ENCODE measurements at places on chromosomes 7 and 10.

GRCh38 chr10:130576427-130576826, 440.2 kb downstream of the GLRX3 start:
- no peak for DNase-seq

- DNase-seq: no peak
Measured at GRCh38 chr7:11513460-11513859, 318.5 kb downstream of the THSD7A start.

GRCh38 chr10:45532480-45532879, 140.1 kb downstream of the ZFAND4 start:
- no peak for DNase-seq

DNA sequence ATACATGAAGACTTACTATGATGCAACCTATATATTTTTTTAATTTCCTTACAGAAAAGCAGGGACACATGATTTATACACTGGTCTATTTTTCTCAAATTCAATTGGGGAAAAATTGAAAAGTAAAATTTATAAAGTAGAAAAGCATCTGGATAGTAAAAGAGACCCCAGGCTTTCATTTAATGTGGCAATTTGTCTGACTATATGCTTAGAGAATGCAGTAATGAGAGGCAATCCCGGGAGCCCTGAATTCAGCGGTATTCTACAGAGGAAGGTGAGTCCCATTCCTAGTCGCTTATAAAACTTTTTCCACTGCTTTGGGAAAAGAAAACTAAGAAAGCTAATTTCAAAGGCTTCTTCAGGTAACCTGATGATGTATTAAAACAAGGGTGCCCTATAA, 167.1 kb downstream of the SEMA3D start:
- DNase-seq: no peak

GRCh38 chr10:20100171-20100570, 283.9 kb downstream of the PLXDC2 start:
- DNase-seq: no peak

DNA sequence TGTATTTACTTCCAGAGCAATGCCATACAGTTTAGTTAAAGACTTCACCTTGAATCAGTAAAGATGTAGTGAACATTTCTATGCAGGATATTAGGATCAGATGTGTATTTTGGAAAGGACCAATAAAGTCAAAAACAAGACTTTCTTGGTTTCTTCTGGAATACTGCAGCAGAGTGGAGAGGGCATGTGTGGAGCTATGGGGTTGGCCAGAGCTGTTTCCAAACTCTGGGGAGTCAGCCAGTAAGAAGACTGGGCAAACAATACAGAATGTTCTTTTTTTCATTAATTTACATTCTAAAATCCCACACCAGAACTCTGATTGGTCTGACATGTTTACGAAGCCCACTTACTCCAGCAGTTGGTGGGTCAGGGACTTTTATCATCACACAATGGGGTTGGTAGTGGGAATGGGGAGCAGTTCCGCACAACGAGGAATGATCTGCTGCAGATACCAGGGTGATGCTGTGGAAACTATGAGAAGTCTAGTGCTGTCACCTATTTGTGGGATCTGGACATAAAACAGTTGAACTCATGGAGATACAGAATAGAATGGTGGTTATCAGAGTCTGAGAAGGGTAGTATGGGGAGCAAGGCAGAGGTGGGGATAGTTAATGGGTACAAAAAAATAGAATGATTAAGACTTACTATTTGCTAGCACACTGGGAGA, 267.7 kb downstream of the MALRD1 start:
- DNase-seq: no peak

GRCh38 chr7:6246251-6246917, 26.0 kb downstream of the CYTH3 start:
- no peak for DNase-seq

GRCh38 chr10:71462062-71462935, 65.6 kb downstream of the CDH23 start:
- DNase-seq: no peak

DNA sequence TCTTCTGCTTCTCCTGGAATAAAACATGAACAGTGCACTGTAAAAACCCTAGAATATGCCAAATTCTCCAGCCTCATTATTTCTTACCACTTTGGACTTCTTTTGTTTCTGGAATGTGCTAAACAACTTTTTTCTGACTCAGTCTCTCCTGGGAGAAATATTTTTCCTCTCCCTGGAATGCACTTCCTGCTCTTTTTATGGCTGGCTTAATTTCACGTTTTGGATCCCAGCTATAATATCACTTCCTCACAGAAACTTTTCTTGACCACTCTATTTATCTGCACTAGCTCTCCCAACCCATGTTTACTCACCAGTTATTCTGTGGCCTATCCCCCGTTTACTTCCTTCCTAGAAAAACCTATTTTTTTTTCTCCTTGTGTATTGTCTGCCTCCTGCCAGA, 26.7 kb downstream of the ABCB5 start:
- no peak for DNase-seq

GRCh38 chr10:131749767-131750142, 151.1 kb upstream of the PPP2R2D start:
- no peak for DNase-seq
